KG1 (cell line): ENCODE measurements at places on chromosomes 4 and X.
A peak's percentile ranks its signal among the peaks of the same experiment; 100 is the strongest.

DNA sequence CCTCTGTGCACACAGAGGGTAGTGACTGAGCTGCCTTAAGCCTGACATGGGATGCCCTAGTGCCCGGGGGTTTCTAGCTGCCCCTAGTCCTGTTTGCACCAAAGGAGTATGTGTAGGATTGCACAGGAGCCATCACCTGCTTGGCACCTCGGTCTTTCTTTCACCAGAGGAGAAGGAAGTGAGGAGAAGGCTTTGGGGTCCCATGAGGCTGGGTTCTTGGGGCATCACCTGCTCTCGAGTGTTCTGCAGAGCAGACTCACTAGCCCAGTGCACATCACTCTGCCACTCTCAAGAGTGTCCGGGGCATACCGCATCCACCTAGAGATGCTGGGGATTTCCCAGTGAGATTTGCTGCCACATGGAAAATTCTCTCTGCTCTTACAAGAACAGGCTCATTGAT lies 40.5 kb upstream of the GPR78 start:
- no peak for DNase-seq

- no peak for DNase-seq
Observed at GRCh38 chrX:108055546-108055945, 10.7 kb downstream of the VSIG1 start.

DNA sequence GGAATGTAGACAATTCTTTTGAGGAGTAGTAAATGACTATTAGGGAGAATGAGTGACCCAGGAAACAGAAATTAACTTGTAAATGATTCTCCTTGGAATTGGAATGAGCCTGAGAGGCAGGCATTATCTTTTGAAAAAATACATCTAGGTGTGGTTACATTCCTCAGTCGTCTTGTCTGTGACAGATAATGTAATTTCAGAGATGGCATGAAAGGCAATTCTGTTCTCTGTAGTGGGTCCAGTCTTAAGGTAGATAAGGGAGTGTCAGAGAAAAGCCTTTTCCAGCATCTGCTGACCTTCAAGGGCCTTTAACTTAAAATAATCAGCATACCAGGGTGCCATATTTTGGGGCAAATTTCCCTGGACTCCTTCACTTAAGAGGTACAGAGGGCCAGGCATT lies 35.1 kb downstream of the HERC6 start:
- DNase-seq, result no peak

- DNase-seq, result no peak
Observed at GRCh38 chrX:151537572-151537971, 25.9 kb upstream of the PASD1 start.

DNA sequence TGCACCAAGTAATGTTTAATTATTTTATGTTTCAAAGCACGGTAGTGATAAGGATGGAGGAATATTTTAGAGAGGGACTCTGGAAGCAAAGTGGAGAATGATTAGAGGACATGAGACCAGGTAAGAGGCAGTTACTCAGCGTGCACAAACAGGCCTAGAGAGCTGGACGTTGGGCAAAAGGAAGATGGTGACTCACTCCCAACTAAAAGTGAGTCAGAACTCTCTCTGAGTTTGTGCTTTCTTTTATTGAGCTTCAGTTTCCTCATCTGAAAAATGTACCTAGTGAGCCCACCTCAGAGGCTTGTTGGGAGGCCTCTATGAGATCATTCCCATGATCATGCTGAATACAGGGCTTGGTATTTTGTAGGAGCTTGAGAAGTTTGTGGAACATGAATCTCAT lies 1.6 kb upstream of the ZC4H2 start:
- DNase-seq, result no peak

GRCh38 chrX:74535408-74536151 lies 78.8 kb downstream of the RLIM start:
- DNase-seq, result peak; percentile 2

DNA sequence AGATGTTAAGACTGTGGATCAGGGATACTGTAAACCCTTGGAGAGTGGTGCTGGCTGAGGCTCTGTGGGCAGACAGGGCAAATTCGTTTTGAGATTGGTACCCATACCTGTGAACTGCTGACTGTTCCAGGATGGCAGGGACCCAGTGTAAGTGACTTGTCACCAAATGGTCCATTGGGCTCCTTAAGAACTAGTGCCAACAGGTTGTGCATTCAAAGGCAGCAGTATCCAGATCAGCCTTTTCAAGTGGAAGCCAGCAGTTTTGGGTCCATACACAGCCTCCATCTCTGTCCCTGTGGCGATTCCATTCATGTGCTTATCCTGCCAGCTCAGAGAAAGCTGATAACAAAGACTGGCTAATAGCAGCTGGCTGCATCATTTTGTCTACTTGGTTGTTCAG lies 84.0 kb upstream of the SCOC start:
- DNase-seq, result no peak

DNA sequence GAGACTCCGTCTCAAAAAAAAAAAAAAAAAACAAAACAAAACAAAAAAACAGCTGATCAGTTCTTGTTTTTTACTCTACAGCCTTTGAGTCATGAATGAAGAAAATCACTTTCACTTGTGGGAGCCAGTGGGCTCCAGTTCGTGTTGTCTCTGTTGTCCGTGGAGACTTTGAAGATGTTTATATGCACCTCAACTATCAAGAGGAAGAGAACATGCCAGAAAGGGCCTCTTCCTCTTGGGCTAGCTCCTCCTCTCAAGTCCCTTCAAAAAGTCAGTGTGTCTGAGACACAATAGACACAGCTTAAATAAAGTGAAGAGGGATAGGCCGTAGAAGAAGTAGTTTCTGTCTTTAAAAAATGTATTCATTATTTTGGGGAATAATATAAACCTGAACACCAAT lies 182.7 kb downstream of the KDR start:
- peak; percentile 58 for DNase-seq

GRCh38 chrX:105695451-105695850 lies 126.9 kb upstream of the NRK start:
- DNase-seq, result no peak

DNA sequence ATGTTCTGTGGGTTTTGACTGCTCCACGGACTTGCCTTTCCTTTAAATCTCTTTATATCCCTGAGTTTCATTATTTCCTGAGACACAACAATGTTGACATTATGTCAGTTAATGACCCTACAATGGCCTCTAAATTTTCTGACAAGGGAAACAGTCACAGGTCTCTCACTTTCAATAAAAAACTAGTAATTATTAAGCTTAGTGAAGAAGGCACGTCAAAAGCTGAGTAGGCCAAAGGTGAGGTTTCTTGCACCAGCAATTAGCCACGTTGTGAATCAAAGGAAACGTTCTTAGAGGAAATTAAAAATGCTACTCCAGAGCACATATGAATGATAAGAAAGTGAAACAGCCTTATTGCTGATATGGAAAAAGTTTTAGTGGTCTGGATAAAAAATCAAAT lies 930.2 kb upstream of the GRID2 start:
- DNase-seq, result no peak

DNA sequence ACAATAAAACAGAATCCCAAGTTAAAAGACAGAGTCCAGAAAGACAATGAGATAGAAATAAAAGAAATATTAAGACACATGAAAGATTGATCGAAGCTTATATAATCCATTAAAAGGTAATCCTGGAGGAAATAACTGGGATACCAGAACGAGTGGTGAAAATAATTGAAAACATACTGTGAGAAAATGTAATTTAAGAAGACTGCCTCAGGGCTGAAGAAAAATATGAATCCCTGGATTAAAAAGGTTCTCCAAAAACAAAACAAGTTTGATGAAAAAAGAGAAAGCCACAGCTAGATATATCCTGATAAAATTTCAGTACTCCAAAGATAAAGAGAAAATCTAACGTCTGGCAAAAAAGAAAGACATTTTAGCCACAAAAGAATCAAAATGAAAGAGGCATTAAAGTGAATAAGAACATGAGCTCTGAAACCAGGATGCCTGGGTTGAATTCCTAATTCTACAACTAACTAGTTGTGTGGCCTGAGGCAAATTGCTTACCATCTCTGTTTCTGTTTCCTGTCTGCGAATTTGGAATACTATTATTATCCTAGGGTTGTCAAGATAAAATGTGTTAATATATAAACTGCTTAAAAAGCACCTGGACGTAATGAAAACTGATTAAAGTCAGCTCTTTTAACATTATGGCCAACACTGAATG lies 5.5 kb downstream of the DDX60L start:
- no peak for DNase-seq

DNA sequence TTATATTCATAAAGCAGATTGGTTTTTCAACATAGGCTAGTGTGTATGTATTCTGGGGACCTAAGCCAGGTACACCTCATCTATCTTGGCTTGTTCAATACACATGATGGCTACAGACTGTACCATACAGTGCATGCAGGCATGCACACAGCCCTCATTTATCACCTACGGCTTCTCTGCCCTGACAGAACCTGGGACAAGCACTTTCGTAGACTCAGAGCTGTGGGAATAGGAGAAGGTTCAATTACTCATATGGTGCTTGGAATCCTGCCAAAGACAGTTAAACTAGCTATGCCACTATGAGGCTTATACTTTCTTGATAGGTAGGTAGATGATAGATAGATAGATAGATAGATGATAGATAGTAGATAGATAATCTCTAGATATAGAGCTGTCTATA lies 457.2 kb downstream of the GALNTL6 start:
- DNase-seq, result no peak

DNA sequence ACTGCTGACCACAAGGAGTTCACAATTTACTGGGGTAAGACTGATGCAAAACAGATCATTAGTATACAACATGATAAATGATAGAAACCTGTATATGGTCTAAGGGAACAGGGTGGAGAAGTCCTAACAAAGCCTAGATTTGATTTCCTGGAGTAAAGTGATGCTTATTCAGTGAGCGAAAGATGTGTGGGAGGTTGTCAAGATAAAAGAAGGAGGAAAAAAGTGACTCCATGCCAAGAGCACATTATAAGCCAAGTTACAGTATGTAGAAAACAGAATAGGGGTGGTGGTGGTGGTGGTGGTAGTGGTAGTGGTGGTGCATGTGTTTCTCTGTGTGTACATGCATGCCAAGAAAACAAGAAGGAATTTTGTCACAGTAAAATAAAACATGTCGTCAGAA lies 325.2 kb downstream of the MAPK10 start:
- no peak for DNase-seq

DNA sequence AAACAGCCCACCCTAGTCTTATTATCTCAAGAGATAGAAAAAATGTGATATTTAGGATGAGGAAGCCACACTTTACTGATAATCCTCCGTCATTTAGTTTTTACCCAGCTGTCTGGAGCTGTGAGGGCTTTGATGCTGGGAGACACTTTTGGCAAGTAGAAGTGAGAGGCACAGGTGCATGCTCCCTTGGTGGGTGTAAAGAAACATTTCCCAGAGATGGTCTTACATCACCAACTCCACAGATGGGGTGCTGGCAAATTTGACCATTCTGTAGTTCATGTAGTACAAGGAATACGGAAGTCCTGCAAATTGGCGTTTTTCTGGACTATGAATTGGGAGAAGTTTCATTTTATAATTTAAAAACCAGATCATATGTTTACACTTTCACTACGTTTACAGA lies 28.5 kb downstream of the TRIM61 start:
- DNase-seq, result no peak

DNA sequence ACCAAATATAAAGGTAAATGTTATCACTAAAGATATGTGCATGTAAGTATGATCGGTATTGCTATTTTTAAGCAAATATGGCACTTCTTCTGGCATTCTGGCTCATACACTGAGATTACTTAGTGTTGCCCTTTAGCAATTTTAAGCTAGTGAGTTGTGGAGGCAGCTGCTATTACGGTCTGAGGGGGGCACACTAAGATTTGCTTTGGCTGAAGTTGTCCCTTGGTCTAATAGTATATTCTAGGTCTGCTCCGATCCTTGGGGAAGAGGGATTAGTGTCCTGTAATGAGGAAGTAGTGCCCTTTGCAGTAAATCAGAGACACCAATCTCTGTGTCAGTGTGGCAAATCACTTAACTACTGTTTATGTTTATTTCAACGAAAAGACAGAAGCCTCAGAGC lies 196.5 kb upstream of the FTHL17 start:
- no peak for DNase-seq

- no peak for DNase-seq
Observed at GRCh38 chr4:89254847-89255246, 52.8 kb downstream of the GPRIN3 start.

- no peak for DNase-seq
Observed at GRCh38 chr4:56655627-56656345, 25.3 kb downstream of the HOPX start.

- no peak for DNase-seq
Observed at GRCh38 chrX:56503941-56504673, 59.3 kb upstream of the UBQLN2 start.

- DNase-seq, result no peak
Observed at GRCh38 chr4:184815046-184815877, 10.5 kb downstream of the ACSL1 start.
